NCI-H1417 treated with DMSO at 0.1 percent for 48 hours (cell line): ENCODE measurements at places on chromosomes 12 and 14.

DNA sequence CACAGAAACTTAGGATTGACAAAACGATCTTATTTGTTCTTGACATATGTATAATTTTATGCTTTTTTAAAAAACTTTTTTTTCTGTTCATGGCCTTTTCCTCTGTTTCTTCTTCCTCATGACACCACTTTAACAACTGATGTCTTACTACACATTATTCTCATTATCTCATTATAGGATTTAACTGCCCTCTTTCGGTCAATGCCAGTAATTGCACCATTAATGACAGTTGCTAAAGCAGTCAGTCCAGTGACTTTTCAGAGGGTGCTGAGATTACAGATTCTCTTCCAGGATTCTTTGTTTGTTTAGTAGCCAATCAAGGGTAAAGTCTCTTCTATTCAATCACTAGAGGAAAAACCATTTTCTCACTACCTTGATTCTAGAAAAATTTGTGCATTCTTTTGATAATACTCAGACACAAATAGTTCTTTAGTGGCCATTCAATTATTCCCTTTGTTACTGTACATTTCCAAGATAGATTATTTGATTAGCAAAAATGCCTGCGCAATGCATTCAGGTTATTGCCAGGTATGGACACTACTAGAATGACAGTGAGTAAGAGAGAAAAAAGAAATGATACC, 50.1 kb downstream of the KLRG1 start:
- DNase-seq, result peak; percentile 57

DNA sequence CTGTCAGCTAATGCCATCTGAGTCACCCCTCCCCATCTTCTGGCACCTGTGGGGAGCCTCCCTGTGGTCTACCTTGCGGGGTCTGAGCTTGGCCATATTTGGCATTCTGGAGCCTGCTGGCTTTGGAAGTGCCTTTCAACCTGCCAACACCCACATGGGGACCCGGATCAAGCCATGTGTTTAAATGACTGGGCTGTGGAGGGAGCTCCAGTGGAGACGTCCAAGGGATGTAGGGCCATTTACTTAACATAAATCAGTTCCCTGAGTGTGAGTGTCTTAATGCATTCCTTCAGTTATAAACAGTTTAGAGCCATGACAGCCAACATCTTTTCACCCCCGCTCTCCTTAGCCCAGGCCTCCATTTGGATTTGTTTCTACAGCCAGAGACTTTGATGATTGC, 22.0 kb downstream of the CACNA1C start:
- DNase-seq, result no peak

GRCh38 chr12:130119241-130119861, 42.9 kb upstream of the FZD10 start:
- no peak for DNase-seq

GRCh38 chr12:104143002-104143401, 5.0 kb upstream of the NFYB start:
- no peak for DNase-seq
